ENCODE measurements at places on chromosomes 12 and 14.

DNA sequence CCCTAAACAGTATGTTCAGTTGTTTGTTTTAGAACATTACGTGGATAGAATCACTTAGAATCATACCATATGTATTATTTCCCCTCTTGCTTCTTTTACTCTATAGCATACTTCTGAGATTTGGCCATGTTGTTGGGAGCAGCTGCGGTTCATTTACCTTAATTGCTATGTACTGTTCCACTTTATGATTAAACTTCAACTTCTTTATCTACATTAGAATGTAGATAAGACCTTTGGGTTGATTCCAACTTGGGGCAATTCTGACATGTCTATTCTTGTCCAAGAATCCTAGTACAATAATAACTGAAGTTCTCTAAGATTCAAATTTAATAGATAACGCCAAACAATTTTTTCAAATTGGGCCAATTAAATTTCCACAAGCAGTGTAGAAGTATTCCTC lies 80.7 kb downstream of the GRIN2B start:
- no peak for DNase-seq

- peak; percentile 62 for DNase-seq
These were observed 100.7 kb downstream of the C2CD5 start for GRCh38 chr12:22443379-22444316.

GRCh38 chr14:73269729-73270531 lies 32.6 kb downstream of the PAPLN start:
- no peak for DNase-seq

- no peak for DNase-seq
These were observed 8.0 kb upstream of the EVL start for GRCh38 chr14:100056964-100057795.

GRCh38 chr12:94879542-94879941 lies 124.0 kb downstream of the NDUFA12 start:
- DNase-seq: peak; percentile 20

DNA sequence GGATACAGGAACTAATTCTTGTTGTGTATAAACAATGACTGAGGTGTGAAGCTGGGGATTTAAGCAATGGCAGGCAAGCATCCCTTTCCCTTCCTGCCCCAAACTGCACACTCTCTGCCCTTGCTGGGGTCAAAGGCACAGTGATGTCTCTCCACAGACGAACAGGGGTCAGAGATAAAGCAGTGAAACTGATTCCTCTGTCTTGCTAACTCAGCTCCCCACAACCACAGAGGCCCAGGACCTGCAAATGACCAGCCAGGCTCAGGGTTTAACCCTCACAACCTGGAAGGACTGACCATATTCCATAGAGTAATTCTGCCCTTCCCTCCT lies 67.2 kb downstream of the CCDC88C start:
- DNase-seq: no peak

DNA sequence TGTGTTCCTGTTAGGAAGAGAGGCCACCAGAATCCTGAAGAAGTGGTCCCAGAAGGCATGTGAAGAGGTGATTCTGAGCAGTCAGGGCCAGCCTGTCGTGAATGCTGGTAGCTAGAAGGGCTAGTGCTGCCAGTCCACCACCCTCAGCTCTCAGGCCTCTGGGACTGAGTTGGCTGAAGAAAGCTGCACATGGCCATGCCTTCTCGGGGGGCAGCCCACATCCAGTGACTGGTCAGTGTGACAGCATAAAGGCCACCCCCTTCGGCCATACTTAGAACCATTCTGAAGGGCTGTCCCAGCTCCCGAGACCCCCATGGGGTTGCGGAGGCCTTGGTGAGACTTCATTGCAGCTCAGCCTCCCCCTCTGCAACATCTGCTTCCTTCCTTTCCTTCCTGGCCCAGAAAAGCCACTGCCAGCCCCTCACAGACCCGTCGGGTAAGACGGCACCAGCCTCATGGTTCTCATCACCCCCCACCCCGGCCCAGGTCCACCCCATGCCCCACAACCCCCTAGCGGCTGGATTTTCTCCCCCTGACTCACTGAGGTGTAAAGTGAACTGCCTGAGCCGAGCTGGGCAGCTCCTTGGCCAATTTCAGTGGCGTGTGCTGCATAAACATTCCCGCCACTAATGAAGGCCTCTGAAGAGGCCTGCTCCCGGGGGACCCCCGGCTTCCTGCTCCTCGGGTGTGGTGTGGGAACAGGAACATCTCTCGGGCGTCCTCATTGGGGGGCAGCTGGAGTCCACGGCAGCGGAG lies 49.5 kb upstream of the DIO3 start:
- no peak for DNase-seq

DNA sequence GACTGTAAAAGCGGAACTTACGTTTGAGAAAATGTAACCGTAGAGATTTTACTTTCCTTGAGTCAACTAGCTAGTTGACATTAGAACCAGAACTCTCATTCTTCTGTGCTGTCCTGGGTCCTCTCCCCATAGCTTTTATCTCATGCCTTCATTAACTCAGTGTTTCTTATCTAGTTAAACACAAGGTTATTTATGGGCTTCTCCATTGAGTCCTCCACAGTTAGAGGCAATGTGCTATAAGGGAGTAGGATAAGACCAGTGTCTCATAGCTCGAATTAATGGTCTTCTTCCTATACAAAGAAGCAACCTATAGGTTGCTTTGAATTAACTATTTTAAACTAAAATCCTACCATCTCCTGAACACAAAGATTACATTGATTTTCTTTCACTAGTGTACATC lies 129.8 kb downstream of the ACSS3 start:
- DNase-seq: no peak

GRCh38 chr14:90870950-90871604 lies 54.8 kb upstream of the TTC7B start:
- no peak for DNase-seq

DNA sequence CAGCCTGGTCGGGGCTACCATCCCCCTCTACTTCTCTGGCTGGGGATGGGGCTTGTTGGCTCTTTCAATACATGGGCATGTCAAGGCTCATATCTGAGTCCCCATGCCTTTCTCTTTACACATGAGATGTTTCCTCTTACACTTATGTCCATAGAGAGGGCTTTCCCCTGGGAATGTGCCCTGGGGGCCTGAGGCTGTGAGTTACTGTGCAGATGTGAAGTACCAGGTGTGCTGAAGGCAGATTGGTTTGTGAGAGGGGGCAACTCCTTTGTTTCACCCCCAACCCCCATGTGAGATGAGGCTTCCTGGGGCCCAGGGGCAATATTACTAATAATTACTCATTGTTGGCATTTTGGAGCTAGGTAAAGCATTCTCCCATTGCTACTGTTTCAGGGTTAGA lies 32.8 kb downstream of the NRXN3 start:
- DNase-seq: no peak

- no peak for DNase-seq
These were observed 74.3 kb upstream of the ARID2 start for GRCh38 chr12:45655186-45655585.

GRCh38 chr12:76080017-76080728 lies 4.3 kb downstream of the NAP1L1 start:
- no peak for DNase-seq

DNA sequence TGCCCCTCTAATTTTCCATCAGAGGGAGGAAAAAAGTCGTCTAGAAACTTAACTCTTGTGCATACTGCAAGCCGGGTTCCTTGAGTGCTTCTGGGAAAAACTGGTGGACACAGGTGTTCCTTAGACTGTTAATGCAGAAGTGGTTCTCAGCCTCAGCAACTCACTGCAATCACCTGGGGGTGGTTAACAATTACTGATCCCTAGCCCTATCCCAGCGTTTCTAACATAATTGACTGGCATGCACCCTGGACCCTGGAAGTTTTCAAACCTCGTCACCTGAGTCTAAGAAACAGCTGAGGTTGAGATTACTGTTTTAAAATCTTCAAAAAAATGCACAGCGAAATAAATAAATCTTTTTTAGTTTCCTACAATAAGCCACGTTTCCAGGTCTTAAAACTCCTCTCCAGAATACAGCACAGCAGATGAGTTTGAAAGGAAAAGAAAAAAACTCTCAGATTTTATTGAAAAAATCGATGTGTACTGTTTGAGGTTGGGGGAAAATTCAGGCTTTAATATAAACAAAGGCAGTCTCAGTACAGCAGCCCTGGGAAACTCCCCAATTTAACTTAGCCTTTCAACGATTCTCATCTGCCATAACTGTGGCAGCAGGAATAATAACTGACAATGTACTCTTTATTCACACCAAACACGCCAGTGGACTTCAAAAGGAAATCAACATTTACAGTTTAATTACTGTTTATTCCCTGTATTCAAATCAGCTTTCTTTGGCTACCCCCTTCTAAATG lies 45.4 kb downstream of the PHLDA1 start:
- DNase-seq: no peak

DNA sequence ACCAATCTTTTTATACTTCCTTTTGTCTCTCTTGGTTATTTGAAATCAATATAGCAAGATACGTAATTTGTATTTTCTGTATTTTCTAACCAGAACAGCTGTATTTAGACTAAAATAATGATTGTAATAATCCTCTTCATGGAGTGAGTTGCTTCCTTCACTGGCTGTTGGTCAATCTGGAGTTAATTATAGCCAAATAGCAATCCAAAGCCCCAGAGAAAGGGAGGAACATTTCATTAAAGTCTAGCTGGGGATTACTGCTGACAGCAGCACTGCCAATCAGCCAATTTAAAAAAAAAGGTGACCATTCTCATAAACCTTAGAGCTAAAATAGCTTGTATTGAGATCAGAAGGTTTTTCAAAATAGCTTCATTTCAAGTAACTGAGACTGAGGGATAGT lies 118.0 kb downstream of the TRHDE start:
- no peak for DNase-seq

DNA sequence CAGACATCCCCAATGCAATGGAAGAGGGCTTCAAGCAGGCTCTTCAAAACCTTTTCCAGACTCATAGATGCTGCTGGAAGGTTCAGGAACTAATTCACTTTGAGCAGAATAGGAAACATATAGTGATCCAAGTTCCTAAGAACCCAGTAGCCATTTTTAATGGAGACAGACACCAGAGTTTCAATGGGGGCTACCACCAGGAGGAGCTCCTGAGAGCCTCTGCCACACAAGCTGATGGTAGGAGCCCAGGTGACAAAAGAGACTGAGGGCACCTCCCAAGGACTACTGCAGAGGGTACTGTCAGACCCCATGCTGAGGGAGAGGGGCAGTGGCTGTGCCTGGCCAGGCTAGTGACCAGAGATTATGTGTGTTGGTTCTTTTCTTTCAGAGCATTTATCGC lies 45.9 kb downstream of the IFNG start:
- DNase-seq: no peak

GRCh38 chr14:59336098-59336497 lies 129.1 kb downstream of the GPR135 start:
- no peak for DNase-seq

- no peak for DNase-seq
These were observed 175.1 kb downstream of the NRXN3 start for GRCh38 chr14:78345131-78345744.

DNA sequence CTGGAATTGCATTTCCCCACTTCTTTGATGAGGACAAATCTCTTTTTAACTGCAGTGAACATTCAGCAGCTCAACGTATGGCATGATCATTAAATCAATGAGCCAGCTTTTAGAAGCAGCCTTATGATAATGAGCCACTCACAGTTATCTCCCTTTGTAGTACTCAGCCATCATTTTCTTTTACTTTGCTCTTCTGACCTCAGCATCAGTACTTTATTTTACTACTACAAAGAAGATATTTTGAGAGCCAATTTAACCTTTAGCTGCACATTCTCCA lies 250.0 kb upstream of the CLEC14A start:
- no peak for DNase-seq

GRCh38 chr12:127012109-127012508 lies 1254.9 kb upstream of the TMEM132C start:
- DNase-seq: no peak

DNA sequence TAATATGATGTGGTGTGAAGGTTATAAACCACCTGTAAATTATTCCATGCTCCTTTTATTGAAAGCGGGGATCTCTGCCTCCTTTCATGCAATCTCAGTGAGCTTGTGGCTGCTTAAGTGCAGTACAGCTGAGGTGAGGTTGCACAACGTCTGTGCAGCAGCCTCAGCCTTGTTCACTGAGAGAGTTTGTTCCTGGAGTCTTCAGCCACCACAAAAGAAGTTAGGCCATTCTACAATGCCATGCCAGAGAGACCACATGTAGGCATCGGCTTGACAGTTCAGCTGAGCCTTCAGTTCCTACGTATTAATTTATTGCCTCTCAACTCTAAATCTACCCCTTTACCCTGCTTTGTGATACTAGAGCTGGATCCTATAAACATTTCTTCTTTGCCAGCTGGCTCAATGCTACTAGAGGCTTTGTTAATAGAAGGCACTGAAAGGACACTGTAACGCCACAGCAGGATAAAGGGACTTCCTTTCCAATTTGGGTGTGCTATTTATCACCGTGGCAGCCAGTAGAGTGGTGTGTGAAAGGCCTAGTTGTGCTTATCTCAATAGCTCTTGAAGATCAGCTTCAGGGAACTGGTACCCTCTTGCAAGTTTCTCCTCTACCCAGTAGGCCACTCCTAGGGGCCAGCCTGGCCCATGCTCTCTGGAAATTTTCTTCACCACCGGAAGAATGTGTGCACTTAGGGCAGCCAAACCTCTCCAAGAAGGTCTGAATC lies 337.7 kb downstream of the IPO8 start:
- no peak for DNase-seq

DNA sequence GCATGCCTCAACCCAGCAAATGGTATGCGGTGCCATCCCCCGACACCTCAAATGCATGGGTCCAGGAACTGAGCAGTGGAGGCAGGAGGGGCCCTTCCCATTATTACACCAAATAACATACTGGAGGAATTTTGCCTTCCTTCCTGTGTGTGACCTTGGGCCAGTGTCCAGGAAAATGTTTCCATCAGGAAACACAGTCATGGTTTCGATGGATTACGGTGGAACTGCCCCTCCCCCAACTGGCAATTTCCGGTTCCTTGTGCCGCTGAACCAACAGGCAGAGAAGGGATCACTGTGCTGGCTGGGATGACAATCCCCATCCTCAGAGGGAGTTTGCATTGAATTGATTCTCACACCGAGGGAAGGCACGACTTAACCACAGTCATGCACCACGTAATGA lies 9.1 kb upstream of the CDC42BPB start:
- no peak for DNase-seq

DNA sequence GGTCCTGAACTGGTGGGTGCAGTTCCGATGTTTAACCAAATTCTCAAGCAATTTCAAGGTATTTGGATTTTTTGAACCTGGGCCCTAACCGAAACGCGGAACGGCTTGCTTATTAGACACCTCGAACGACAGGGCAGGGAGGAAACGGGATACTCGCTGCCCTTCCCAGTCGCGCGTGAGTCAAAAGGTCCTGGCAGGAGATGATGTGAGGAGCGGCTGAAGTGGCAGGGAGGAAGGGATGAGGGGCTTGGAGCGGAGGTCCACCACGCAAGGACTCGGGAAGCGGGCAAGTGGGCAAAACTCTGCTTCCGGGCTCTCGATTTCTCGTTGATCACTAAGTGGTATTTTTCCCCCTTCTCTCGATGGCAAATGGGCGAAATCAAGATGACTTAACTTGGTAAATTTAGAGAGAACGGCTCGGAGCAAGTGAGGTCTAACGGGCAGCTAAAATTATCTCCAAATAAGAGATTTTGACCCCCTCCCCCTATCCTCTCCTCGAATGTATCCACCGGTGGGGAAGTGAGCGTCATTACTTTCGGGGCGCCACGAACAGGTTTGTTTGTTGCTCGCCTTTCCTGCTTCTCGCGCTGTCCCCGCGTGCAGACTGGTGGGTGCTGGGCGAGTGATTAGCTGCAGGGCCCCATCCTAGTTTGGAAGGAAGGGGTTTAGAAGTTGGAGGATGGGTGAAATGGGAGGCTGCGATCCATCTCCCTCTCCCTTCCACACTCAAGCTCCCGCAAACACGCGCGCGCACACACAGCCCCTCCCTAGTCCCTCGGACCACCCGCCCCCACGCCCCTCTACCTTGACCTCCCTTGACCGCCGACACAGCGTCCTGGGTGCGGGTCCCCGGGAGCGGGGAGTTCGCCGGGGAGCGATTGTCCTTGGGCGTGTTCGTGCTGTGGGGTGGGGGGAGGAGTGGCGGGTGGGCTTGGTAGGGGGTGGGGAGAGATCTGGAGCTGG lies 986 bp upstream of the NTF3 start:
- DNase-seq: no peak
